ENCODE measurements at places on chromosomes 4 and X.

DNA sequence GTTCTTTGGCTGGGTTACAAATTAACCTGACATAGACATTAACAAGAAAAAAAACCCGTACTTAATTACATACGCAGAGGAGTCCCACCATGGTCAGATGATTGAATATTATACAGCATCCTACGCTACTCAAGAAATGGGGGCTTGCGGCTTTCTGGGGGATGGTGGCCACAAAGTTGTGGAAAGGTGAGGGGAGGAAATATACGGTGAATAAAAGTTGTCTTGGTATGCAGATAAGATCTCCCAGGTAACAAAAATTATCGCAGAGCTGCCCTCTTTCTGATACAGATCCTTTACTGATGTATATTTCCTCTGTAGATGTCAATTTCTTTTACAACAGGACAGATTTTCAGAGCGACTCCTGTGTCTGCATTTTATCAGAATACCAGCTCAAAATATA is 890 bp downstream of the DCAF16 start:
- peak; percentile 37 for DNase-seq

- no peak for DNase-seq
Measured at GRCh38 chr4:53068755-53069330, 206.7 kb downstream of the RASL11B start.

- peak; percentile 3 for DNase-seq
Measured at GRCh38 chr4:105923497-105924238, 28.4 kb downstream of the NPNT start.

GRCh38 chrX:106899276-106899675 is 3.9 kb downstream of the RIPPLY1 start:
- DNase-seq, result no peak

All from Jurkat, Clone E6-1 (cell line).